ENCODE measurements at places on chromosomes 2 and 18.

DNA sequence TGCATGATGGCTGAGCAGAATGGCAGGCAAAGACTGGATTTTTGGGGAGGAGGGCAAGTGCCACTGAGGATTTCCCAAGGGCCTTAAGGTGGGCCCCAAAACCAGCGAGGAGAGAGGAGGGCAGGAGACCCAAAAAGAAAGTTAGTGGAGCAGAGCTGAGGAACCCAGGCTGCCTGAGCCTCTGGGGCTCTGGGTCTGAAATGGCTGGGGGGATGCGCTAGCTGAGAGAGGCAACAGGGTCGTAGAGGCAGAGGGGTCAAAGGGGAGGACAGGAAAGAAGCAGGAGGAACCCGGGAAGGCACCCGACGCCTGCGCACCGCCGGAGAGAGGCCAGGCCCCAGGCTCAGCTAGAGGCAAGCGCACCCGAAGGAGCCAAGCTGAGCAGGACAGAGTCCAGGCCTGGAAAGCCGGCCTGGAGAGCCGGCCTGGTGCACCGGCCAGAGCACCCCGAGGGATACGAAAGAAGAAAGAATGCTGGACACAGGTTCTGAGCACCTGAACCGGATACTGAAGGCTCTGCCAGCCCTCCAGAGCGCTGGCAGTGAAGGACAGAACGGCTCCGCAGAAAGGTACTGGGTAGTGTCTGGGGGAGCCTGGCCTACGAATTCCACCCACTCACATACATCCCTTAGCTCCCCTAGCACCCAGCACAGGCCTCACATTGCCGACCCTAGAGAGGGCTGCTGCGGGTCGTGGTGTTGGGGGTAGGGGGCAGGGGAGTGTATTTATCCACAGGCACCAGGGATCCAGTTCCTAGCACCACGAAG, 39.5 kb upstream of the ATP6V1B1 start:
- DNase-seq = no peak

GRCh38 chr2:100703739-100704138, 116.2 kb upstream of the NPAS2 start:
- DNase-seq = no peak

DNA sequence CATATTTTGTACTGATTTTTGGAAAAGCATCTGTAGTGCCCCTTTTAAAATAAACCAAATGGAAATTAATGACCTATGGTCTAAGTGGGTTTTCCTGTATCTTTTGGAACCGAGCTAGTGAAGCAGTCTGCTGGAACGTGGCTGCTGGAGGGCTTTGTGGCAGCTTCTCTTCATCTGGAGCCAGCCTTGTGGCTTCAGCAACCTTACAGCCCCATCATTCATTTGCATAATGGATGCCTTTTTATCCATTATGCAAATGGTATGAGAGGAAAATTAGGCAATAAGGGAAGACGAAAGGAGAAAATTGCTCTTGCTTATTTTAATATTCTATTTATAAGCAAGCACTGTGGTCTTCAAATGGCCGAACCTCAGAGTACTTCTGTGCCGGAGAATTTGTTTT, 421.0 kb downstream of the PARD3B start:
- DNase-seq = no peak

- DNase-seq = no peak
Observed at GRCh38 chr2:139940686-139941085, 1160.5 kb upstream of the NXPH2 start.

- DNase-seq = no peak
Observed at GRCh38 chr2:25787020-25787419, 91.3 kb downstream of the ASXL2 start.

DNA sequence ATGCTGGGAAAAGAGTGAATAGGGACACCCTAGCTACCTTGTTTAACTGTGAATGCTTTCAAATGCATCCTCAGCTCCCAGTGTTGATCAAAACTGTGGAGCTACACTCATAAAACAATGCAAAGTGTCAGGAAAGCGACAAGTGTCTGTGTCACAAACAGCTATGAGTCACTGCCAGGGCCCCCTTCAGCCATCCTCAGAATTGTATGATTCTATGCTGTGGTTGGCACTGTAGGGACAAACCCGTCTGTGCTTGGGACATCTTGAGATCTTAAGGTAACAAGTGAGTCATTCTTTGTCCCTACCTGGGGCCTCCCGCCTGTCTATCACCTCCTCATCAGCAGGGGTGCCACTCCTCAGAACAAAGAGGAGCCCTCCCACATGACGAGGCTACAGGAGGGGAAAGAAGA, 42.4 kb downstream of the KLF7 start:
- no peak for DNase-seq

GRCh38 chr2:231393149-231394131, 2.1 kb upstream of the B3GNT7 start:
- no peak for DNase-seq

DNA sequence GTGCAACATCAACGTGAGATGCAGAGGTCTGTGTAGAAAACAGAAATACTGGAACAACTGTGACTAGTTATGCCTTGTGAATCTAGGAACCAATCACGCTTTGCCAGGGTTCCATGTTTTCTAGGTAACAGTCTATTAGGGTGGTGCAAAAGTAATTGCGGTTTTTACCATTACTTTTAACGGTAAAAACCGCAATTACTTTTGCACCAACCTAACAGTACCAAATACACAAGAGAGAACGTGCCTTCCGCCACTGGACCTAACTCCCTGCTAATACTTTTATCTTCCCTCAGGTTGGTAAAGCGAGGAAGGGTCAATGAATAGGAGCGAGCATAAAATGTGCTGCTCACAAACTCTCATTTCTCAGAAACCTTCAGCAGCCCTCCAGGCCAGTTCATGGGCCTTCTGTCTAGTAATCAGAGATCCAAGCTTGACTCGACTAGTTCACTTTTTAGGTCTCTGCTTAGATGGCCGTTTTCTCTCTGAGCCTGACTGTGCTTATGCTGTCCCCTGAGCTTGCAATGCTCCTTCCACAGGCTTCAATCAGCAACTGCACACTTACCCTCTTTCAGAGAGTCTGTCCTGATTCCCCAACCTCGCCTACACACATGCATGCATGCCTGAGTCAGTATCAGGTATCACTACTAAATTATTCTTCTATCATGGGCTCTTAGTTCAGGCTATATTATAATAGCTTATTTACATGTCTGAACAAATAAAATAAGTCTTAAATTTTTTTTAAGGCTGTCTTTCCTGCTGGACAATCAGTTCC, 47.0 kb downstream of the PLEKHM3 start:
- no peak for DNase-seq
